H9 (cell line): ENCODE measurements at places on chromosomes 2 and 18.

- no peak for DNase-seq
Measured at GRCh38 chr18:9133225-9133624, 3.4 kb upstream of the ANKRD12 start.

GRCh38 chr18:54530285-54530684, 60.8 kb upstream of the DYNAP start:
- no peak for DNase-seq

GRCh38 chr2:73850009-73850408, 21.2 kb downstream of the STAMBP start:
- no peak for DNase-seq

DNA sequence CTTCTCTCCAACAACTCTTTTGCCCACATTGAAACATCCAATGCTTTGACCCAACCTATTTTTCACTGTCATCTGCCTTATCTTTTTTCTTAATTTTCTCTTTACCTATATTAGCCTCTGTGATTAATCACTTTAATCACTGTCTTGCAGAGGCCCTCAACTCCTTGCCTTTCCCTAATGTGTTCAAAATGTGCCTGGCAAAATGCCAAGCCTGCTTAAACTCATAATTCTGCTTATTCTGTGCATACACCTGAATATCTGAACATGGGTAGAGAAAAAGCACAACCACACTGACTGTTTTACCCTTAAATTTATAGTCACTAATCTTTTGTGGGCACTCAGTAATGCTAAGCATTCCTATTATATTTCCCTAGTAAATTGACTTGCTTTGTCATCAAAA, 63.0 kb upstream of the GALNT13 start:
- DNase-seq = no peak

- DNase-seq = no peak
Measured at GRCh38 chr18:25726298-25726697, 364.1 kb downstream of the SS18 start.

GRCh38 chr2:119366161-119366648, 429 bp downstream of the C2orf76 start:
- DNase-seq = no peak
